ENCODE measurements at places on chromosomes 6 and 20. TPM values are rescaled to one million over a fixed set of nuclear protein-coding genes. Genes with fewer than 3 reads are reported as not detected.

Gene AIG1
- 73.1 TPM for total RNA-seq

Gene CST4
- total RNA-seq, result not detected

Gene TMEM217
- total RNA-seq, result 0.45 TPM

Gene HLA-DRB1
- 95.6 TPM for total RNA-seq

Gene ANKEF1
- 1.6 TPM for total RNA-seq

Gene FITM2
- total RNA-seq, result 148 TPM

Gene ADGRF1
- not detected for total RNA-seq

Gene OXT
- total RNA-seq, result not detected

DNA sequence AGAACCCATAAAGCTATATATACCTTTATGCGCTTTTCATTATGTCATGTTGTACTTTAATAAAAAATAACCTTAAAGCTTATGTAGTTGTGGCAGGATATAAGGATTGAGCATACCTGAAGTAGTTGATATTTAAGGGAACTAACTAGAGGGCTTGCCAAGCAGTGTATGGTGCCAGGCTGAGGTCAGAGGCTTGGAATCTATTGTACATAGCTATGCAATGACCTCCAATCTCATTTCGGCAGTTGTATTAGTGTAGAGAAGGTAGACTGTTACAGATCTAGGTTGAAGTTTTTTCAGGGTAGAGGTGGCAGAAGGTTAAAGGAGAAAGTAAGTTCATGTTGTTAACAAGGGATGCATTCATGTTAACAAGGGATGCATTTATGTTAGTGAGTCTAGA lies 397.7 kb upstream of the HS3ST5 start:
- no peaks in the 10 kb centered on the region for H3K27me3 ChIP-seq
- DNase-seq, result peak; percentile 11
- no peak overlapping the region for H3K4me3 ChIP-seq
- H3K27ac ChIP-seq, result no peak overlapping the region
- H3K4me1 ChIP-seq, result no peaks in the 10 kb centered on the region

- no peaks in the 10 kb centered on the region for H3K27me3 ChIP-seq
- no peaks in the 10 kb centered on the region for H3K36me3 ChIP-seq
- H3K4me3 ChIP-seq, result peak overlapping the region; percentile 45
- H3K4me1 ChIP-seq, result peaks cover 50% of the 10 kb centered on the region
Measured at GRCh38 chr20:57388953-57389694, 2.1 kb upstream of the RBM38 start.

- H3K27ac ChIP-seq, result no peak overlapping the region
- no peak overlapping the region for H3K4me3 ChIP-seq
- no peaks in the 10 kb centered on the region for H3K4me1 ChIP-seq
- H3K36me3 ChIP-seq, result no peaks in the 10 kb centered on the region
- no peaks in the 10 kb centered on the region for H3K27me3 ChIP-seq
Measured at GRCh38 chr20:46629341-46629740, 21.9 kb downstream of the SLC13A3 start.

GRCh38 chr6:39037707-39038106 lies 10.9 kb upstream of the GLP1R start:
- no peak overlapping the region for H3K4me3 ChIP-seq
- peak; percentile 15 for DNase-seq
- no peaks in the 10 kb centered on the region for H3K36me3 ChIP-seq
- no peaks in the 10 kb centered on the region for H3K4me1 ChIP-seq
- peaks cover 21% of the 10 kb centered on the region for H3K27me3 ChIP-seq

- no peaks in the 10 kb centered on the region for H3K36me3 ChIP-seq
- H3K27me3 ChIP-seq, result no peaks in the 10 kb centered on the region
- no peak overlapping the region for H3K4me3 ChIP-seq
- no peak for DNase-seq
- H3K4me1 ChIP-seq, result peaks cover 5% of the 10 kb centered on the region
Measured at GRCh38 chr6:157249826-157250225, 73.5 kb downstream of the TMEM242 start.

GRCh38 chr6:73579389-73579788 lies 58.6 kb upstream of the EEF1A1 start:
- H3K4me3 ChIP-seq, result no peak overlapping the region
- peak overlapping the region; percentile 85 for H3K27ac ChIP-seq
- DNase-seq, result peak; percentile 19
- no peaks in the 10 kb centered on the region for H3K27me3 ChIP-seq
- no peaks in the 10 kb centered on the region for H3K36me3 ChIP-seq

DNA sequence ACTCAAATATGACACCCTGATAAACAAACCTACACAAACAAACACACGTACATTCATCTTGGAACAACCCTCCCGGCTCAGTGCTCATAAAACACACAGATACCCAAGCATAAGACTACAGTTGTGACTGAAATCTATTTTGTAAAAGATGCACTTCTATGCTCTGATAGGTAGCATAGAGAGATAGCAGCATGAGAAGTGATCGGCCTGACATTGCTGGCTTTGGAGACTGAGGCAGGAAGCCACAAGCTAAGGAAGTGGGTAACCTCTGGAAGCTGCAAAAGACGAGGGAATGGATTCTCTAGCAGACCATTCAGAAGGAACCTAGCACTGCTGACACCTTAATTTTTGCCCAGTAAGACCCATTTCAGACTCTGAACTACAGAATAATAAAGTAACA lies 1.6 kb upstream of the RNF39 start:
- H3K36me3 ChIP-seq, result no peaks in the 10 kb centered on the region
- no peak overlapping the region for H3K4me3 ChIP-seq
- peaks cover 58% of the 10 kb centered on the region for H3K27me3 ChIP-seq
- H3K27ac ChIP-seq, result no peak overlapping the region
- DNase-seq, result no peak

- DNase-seq, result no peak
- H3K4me3 ChIP-seq, result no peak overlapping the region
- H3K4me1 ChIP-seq, result no peaks in the 10 kb centered on the region
- H3K36me3 ChIP-seq, result no peaks in the 10 kb centered on the region
- no peaks in the 10 kb centered on the region for H3K27me3 ChIP-seq
Measured at GRCh38 chr6:153138930-153139329, 7.8 kb upstream of the RGS17 start.

DNA sequence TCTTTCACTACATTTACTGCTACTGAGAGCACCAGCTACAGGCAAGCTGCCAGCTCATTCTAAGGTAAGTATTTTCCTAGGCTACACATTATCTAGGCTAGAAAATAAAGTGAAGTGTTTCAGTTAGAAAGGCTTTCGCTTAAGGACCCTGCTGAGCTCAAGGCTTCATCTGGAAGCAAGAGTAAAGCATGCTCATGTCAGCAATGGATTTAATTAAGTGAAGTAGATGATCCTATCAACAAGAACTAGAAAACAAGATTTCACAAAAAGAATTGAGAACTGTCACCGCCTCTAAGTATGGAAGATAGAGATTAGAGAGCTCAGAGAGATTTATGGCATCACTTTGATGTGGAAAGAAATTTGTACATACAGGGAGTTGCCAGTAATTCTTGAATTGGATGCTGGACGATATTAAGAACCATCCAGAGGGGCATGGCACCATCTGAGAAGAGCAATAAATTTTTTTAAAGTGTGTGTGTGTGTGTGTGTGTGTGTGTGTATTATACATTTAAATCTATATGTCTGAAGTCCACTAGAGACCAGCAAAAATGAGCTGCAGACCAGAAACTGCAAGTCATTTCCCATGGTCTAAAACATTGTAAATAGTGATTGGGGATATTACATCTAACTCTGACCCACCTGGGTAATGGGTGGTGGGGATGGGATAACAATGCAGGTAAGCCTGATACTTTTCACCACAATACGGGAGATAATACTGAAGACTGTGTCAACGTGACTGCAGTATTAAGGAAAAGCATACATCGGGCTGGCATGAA lies 105.2 kb upstream of the MAP7 start:
- H3K27ac ChIP-seq, result no peak overlapping the region
- H3K36me3 ChIP-seq, result peaks cover 42% of the 10 kb centered on the region

DNA sequence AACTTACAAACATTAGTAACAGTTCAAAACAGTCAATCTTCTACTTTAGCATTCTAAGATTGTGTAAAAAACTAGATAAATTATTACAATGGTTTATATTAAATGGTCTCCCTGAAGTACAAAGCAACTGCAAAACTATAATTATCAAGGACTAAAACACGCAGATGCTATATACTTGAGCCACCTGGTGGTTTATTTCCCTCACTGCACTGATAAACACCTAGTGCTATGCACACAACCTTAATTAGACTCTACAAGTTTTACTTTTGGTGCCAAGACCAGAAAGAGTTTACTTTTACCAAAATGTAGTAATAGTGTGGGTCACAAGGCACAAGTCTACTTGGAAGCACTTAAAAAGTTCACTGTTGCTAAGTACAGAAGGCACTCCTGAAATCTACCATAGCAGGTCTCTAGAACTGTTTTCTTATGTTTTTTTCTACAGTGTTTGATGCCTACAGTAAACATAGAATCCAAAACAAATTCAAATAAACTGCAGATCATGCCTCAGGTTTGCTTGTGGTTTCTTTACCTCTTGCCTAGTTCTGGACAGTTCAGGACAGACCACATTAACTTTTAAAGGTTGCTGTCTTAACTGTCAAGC lies 49.2 kb downstream of the GMDS start:
- H3K27me3 ChIP-seq, result no peaks in the 10 kb centered on the region
- no peak overlapping the region for H3K27ac ChIP-seq
- H3K4me1 ChIP-seq, result peaks cover 2% of the 10 kb centered on the region
- H3K36me3 ChIP-seq, result no peaks in the 10 kb centered on the region
- no peak overlapping the region for H3K4me3 ChIP-seq
- peak; percentile 42 for DNase-seq

- no peaks in the 10 kb centered on the region for H3K36me3 ChIP-seq
- H3K27me3 ChIP-seq, result no peaks in the 10 kb centered on the region
- peaks cover 88% of the 10 kb centered on the region for H3K4me1 ChIP-seq
- no peak for DNase-seq
Measured at GRCh38 chr6:108609276-108609769, 48.6 kb downstream of the FOXO3 start.

All from heart right ventricle (tissue), 16 donors.